Left colon (tissue), 2 donors: ENCODE measurements at places on chromosomes 1 and 21.

DNA sequence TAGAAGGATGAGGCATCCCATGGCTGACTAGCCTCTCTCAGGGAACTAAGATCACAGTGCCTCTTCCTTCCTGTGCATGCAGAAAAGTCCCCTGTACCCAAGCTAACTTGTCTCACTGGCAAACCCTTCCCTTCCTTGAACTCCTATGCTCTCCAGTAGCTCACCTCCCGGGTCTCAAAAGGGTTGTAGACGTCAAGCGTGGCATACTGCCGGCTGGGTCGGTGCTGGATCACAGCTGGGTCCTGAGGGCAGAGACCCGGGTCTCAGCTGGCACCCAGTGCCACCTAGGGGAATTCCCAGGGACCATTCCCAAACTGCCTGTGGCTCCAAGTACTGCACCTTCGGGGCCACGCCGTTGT, 688 bp downstream of the SCAMP3 start:
- no peak for DNase-seq

DNA sequence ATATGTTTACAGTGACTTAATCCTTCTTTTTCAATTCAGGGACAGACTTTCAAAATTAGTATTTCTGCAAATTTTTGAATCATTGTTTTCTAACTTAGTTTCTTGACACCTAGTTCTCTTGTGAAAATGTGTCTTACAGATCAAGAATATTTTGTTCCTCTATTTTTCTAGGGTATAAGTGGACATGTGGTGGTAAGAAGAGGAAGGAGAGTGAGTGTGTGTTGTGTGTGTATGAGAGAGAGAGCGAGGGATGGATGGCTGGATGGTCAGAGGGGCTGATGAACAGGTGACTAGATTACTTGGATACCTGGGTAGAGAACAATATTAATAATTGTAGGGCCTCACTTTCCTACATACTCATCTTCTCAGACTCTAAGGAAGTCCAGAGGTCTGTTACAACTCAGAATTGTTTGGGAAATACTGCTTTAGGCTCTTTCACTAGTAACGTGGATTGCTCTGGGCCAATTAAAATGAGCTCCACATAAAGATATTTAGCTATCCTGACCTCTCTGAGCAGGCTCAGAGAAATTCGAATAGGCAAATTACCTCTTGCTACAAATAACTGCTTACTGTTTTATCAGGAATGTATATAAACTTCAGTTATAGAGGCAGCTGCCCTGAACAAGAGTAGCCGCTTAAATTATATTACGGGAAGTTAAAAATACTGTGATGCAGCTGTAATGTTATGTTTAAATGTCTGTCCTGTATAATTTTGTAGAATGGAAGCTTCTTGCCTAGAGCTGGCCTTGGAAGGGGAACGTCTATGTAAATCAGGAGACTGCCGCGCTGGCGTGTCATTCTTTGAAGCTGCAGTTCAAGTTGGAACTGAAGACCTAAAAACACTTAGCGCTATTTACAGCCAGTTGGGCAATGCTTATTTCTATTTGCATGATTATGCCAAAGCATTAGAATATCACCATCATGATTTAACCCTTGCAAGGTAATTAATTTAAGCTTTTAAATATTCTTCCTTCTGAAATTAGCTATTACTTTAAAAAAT, 19.7 kb downstream of the GPSM2 start:
- DNase-seq = no peak

DNA sequence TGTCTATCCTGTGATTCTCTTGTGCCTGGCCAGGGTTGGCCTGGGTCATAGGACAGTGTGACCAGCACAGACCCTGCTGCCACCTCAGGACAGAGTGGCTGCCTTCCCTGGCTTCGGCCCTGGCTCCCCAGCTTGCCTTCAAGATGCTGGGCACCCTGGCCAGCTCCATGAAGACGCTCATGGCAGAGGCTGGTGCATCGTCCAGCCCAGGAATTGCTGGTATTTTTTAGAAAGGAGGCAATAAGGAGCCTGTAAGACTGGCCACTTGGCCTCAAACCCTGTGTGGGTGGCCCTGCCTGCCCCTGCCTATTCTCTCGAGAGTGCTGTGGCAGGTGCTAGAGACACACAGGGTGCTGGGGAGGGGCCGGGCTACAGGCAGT, 70.4 kb upstream of the ACTRT2 start:
- no peak for DNase-seq

DNA sequence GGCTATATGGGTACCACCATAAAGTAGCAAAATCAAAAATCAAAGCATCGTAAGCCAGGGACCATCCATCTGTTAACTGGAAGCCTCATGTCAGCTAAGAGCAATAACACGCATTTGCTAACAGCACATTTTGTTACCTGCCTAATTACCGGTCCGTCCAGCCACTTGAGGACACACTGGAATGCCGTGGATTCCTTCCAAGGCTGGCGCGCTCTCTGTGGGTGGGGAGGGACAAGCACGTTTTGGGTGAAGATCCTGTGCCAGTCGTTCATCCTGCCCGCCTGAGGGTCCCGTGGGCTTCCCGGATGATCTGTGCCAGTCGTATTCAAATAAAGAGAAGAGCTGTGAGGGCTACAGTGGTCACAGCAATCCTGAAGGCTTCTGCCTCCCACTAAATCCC, 6.2 kb downstream of the NPHP4 start:
- DNase-seq = no peak

DNA sequence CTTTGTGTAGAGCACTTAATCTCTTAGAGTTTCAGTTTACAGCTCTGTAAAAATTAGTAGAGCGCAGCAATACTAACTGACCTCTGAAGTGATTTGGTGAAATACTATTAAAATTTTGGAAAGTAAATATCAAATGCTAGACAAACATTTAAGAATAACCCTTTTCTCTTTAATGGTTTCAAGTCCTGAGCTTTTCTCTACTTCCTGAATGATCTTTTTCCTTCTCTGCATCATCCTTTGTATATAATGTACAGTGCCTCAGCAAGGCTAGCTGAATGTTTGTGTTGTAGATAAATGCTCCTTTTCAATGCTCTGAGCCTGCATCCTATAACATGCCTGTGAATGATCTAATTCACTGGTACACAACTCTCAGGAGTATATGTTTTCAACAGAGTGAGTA, 272.9 kb downstream of the ADGRL2 start:
- DNase-seq = no peak

DNA sequence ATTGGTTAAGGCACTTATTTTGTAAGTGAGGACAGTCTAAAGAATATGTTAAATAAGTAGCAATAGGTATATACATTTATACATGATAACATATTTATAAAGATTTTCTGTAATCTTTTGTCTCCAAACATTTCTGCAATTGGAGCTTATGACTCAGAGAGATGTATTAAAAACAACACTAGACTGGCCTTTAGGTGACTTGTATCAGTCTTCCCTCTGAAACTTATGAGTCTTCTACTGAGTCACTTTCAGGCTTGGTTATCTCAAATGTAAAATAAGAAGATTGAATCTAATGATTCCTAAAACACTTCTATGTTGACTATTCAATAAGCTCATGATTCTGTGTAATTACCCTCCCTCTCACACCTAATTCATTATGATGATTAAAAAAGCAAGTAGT, 672.6 kb upstream of the NEGR1 start:
- DNase-seq = no peak

GRCh38 chr21:45631540-45631939, 12.0 kb upstream of the PCBP3 start:
- no peak for DNase-seq

DNA sequence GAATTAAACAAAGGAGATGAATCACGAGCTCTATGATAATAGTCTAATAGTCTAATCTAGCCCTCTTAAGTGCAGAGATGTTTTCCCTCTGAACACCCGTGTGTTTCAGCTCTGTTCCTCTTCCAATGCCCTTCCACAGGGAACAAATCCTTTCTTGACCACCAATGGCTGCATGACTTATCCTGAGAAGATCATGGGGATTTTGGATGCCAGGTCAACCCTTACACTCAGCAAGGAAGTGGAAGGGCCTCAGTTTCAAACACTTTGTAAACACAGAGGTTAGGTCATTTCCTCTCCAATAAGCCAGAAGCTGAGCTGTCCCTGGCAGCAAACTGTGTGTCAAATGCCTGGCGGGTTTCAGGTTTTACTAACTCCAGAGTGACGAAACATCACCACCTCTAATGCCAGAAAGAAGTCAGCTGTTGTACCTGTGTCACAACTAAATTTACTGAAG, 200.0 kb downstream of the GABPA start:
- no peak for DNase-seq

DNA sequence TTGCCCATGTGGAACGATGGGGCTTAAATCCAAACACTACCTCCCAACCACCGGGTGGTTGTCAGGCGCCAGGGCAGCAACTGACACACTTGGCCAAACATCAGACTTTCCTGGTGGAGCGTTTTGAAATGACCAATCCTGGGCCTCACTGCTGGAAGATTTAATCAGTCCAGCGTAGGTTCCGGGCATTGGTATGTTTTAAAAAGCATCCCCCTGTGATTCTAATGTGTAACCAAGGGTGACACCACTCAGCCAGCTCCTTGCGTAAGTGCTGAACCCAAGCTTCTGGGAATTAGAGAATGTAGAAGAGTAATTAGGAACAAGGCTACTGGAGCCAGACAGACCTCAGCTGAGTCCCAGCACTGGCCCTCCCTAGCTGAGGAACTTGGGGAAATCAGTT, 44.8 kb upstream of the KAZN start:
- DNase-seq = no peak

GRCh38 chr1:12436817-12437599, 181.0 kb downstream of the DHRS3 start:
- DNase-seq = no peak

GRCh38 chr21:45322960-45323461, 35.3 kb upstream of the POFUT2 start:
- peak; percentile 8 for DNase-seq

GRCh38 chr1:74629283-74629682, 44.3 kb downstream of the ERICH3 start:
- DNase-seq = no peak

DNA sequence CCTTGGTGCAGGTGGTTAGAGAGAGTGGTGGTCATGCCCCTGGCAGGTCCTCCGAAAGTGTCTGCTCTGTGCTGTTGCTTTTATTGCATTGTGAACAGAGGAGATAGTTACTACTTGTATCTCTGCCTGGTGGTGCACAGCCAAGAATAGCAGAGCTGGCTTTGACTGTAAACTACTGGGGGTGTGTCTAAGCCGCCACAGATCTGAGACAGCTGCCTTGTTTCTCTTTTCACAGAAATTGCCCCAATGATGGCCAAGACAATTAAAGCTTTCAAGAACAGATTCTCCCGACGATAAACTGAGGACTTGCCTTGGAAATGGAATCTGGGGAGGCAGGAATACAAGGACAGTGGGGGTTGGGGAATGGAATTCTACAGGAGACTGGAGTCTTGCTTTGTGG, 16.0 kb downstream of the ELOA start:
- DNase-seq = no peak

DNA sequence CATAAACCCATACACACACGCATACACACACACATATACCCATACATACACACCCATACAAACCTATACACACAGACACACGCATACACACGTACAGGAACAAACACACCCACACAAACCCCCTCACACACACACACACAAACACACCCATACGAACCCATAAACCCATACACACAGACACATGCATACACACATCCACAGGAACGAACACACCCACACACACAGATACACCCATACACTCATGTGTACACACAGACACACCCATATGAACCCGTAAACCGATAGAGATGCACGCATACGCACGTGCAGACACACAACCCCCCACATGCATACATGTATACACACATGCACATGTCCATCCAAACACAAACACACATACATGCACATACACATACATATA, 9.5 kb downstream of the WNT9A start:
- no peak for DNase-seq

DNA sequence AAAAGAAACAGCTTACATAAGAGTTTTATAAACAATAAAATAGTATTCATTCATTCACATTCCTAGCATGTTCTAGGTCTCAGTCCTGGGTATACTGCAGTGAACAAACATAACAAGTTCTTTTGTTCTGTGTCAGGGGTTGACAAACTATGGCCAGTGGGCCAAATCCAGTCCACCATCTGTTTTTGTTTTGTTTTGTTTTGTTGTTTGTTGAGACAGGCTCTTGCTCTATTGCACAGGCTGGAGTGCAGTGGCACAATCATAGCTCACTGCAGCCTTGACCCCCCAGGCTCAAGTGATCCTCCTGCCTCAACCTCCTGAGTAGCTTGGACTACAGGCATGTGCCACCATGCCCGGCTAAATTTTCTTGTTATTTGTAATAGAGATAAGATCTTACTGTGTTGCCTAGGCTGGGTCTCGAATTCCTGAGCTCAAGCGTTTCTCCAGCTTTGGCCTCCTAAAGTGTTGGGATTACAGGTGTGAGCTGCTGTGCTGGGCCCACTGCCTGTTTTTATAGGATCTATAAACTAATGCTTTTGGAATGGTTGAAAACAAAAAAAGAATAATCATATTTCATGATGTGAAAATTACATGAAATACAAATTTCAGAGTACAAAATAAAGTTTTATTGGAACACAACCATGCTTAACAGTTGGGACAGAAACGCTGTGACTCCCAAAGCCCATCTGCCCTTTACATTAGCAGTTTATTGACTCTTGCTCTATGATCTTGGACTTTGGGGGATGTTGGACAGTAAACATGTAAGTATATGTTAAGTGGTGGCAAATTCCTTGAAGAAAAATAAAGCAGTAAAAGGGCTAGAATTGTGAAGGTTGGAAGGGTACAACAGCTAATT, 17.9 kb downstream of the CAPZA1 start:
- DNase-seq = no peak

- no peak for DNase-seq
Observed at GRCh38 chr1:8782001-8782620, 35.3 kb downstream of the RERE start.
